ENCODE measurements at places on chromosomes 16 and 17. TPM values are rescaled to one million over a fixed set of nuclear protein-coding genes. Genes with fewer than 3 reads are reported as not detected.

PHOSPHO1 gene
- 0.48 TPM for total RNA-seq

C1QL1 gene
- total RNA-seq, result 30.6 TPM

CD19 gene
- total RNA-seq, result not detected

COG7 gene
- total RNA-seq, result 18.7 TPM

KIF19 gene
- 0.05 TPM for total RNA-seq

TNFSF13 gene
- 0.70 TPM for total RNA-seq

CSH2 gene
- total RNA-seq, result not detected

TNP2 gene
- total RNA-seq, result not detected

RNF135 gene
- total RNA-seq, result 22.7 TPM

PIMREG gene
- 47.4 TPM for total RNA-seq

SDR42E2 gene
- total RNA-seq, result not detected

MGAT5B gene
- 23.1 TPM for total RNA-seq

MT1H gene
- not detected for total RNA-seq

KRTAP9-4 gene
- total RNA-seq, result not detected

TRPV2 gene
- total RNA-seq, result 0.39 TPM

ANKS4B gene
- 0.03 TPM for total RNA-seq

C17orf78 gene
- not detected for total RNA-seq

TMEM94 gene
- total RNA-seq, result 45.7 TPM

ABCA8 gene
- total RNA-seq, result 0.27 TPM

SPN gene
- total RNA-seq, result not detected

QRICH2 gene
- total RNA-seq, result 1.3 TPM
